ENCODE measurements at places on chromosomes 3 and 15.
A peak's percentile ranks its signal among the peaks of the same experiment; 100 is the strongest.

DNA sequence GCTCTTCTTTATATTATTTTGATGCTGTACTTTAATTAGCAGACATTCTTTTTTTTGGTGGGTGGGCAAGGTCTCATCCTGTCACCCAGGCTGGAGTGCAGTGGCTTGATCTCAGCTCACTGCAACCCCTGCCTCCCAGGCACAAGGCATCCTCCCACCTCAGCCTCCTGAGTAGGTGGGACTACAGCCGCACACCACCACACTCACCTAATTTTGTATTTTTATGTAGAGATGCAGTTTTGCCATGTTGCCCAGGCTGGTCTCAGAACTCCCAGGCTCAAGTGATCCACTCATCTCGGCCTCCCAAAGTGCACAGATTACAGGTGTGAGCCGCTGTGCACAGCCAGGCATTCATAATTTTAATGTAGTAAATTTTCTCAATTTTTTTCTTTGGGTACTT is 608.1 kb downstream of the ZNF385D start:
- DNase-seq, result no peak

DNA sequence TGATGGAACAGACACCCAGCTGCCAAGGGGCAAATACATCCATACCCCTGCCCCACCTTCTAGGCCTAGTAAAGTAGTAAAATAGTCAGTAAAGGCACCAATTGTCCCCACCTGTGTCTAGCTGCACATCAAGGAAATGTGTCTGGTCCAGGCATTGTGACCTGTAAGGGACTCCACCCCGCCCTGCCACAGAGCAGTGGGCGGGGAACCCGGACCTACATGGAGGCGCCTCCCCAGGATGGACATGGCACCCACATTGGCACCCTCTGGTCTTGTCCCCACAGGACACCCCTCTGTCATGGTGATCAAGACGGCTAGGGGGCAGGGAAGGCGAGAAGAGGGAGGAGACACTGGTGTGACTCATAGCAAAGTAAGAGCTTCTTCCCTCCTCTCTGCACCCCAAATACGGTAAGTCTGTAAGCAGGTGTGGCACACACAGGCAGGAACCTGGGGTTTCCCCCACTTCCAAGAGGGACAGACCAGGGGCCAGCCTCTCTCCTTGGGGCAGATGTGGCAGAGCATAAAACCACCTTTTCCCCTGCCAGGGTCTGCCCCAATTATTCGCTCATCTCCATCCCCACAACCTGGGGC is 13.5 kb upstream of the LINGO1 start:
- DNase-seq, result no peak

- no peak for DNase-seq
Measured at GRCh38 chr3:7204848-7205156, 343.9 kb downstream of the GRM7 start.

GRCh38 chr3:110804856-110805255 is 266.8 kb upstream of the NECTIN3 start:
- no peak for DNase-seq

- no peak for DNase-seq
Measured at GRCh38 chr15:98824595-98824994, 176.3 kb downstream of the IGF1R start.

DNA sequence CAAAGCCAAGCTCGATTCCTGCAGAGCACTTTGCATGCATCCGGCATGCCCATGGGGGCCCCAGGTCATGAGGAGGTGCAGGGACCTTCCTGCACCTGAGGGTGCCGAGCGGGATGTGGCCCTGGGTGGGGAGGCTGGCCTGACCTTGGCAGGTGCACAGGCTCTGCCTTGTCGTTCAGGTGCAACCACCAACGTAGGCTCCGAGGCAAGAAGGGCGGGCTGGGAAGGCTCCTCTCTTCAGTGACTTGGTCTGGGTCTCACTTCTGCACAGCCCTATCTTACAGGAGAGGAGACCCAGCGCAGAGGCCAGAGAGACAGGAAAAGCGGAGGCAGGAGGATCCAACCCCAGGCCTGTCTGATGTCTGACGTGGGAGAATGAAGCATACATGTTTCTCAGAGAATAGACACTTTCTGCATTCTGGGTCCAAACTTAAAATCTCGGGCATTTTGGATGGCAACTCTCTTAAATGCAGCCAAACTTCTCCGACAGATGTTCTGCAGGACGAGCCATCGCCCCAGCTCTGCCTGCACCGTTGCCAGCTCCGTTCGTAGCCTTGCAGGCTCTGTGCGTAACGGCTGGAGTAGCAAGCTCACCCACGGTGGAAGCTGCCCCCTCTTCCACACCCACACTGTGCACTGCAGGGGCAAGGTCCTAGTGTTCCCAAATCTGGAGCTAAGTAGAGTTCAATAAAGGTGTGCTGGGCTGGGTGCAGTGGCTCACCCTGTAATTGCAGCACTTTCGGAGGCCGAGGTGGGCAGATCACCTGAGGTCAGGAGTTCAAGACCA is 60.8 kb upstream of the SNRPA1 start:
- no peak for DNase-seq

DNA sequence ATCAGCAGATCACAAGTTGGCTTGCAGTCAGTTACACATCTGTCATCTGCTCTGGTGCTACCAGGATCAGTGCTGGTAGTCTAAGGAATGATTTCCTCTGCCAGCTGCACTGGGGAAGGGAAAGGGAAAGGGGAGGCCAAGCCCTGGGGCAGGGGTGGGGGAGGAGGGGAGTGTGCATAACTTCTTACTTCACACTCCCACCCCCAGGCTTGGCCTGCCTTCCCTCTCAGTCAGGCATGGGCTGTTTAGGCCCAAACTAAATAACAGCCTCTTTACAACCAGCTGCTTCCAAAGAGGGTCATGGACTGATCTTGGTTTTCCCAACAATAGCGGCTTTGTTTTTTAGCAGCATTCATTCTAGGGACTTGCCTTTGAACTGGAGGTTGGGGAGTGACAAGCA is 86.1 kb upstream of the PSMD6 start:
- DNase-seq, result peak; percentile 95

- peak; percentile 85 for DNase-seq
Measured at GRCh38 chr3:134364061-134364935, 9.9 kb downstream of the AMOTL2 start.

DNA sequence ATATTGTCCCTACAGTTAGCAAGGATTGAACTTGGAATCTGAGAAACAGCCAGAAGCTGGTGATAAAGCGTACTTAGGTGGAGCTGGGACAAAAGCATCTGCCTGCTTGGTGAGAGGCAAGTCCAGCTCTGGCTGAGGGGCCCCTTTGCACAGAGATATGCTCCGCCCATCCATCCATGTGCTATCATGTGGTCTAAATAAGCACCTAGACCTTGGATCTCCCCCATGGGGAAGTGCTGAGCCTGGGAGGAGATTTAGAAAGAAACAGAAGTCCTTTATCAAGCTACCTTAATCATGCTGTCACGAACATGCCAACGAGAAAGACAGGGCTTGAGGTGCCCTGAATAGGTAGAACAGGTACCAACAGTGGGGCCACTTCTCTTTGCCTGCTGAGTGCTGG is 369.5 kb downstream of the FOXP1 start:
- no peak for DNase-seq
